ENCODE measurements at places on chromosomes 4 and X. TPM values are rescaled to one million over a fixed set of nuclear protein-coding genes. Genes with fewer than 3 reads are reported as not detected.

UGT2B17 gene
- not detected for total RNA-seq

ADH7 gene
- total RNA-seq, result not detected

PFKFB1 gene
- not detected for total RNA-seq

CT45A1 gene
- not detected for total RNA-seq

SYAP1 gene
- total RNA-seq, result 12.0 TPM

MAGEB10 gene
- not detected for total RNA-seq

BCLAF3 gene
- 8.9 TPM for total RNA-seq
